Astrocyte of the spinal cord (primary cell): ENCODE measurements at places on chromosomes 13 and 19.

DNA sequence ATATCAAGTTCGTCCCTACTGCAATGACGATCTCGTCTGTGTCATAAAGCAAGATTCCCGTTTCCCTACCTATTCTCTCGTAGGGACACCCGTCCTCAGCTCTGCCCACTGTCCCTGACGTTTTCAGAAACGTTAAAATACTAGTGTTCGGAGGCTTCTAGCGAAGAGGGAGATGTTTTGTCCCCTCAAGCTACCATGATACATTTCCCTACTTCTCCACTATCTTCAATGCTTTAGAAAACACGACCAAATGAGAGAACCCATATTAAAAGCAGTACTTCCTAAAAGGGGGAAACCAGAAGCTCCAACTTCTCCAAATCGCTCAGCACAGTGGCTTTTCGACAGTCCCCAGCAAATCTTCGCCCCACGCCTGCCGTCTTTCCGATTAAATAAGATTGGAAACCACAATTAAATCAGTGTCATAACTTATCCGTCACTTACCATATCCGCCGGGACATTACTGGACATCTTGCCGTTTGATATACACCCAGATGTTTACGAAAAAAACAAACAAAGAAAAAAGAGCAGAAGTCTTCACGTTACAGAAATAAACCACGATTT lies 1.3 kb downstream of the UBL3 start:
- peak; percentile 22 for DNase-seq

DNA sequence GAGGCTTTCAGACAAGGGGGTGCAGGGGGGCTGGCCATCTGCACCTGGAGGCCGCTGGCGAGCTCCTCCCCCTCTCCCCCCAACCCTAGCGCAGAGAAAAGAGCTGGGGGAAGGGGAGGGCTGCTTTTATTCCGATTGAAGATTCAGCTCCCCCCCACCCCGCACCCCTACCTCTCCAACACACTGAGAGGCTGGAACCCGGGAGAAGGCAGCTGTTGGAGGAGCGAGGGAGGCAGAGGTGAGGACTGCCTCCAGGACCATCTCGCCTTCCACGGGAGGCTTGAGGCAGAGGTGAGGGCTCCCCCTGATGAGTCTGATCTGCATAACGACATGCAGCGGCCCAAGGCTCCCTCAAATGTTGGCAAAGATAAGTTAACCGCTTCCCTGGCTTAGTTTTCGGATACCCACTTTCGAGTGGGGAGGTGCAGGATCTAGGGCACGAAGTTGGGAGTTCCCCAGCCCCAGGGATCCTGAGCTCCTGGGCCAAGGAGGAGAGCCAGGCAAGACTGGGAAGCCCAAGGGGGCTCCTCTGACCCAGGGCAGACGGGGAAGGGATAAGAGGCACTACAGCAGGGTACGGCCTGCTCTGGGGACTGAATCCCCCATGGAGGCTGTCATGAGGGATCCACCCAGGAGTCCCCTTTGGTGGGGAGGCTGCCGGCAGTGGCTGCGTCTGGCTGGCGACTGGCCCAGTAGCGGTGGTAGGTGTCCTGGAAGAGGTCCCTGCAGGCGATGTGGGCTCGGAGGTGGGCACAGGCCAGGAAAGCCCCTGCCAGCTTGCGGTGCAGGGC lies 1.2 kb upstream of the NUMBL start:
- no peak for DNase-seq

DNA sequence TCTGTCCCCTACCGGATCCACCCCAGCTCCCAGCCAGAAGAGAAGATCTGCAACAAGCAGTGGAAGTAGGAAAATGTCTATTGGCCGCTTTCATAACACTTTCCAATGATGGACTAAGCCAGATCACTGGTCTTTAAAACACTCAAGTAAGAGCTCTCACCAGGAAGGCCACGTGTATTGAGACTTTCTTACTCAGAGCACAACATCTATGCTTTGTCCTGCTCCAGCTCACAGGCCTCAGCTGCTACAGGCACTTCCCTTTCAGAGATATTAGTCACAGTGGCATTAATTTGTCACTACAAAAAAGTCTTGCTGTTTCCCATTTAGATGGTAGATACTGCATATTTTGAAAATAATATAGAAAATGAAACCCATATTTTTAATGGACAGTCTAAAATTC lies 164.2 kb downstream of the ABCC4 start:
- DNase-seq: peak; percentile 29

DNA sequence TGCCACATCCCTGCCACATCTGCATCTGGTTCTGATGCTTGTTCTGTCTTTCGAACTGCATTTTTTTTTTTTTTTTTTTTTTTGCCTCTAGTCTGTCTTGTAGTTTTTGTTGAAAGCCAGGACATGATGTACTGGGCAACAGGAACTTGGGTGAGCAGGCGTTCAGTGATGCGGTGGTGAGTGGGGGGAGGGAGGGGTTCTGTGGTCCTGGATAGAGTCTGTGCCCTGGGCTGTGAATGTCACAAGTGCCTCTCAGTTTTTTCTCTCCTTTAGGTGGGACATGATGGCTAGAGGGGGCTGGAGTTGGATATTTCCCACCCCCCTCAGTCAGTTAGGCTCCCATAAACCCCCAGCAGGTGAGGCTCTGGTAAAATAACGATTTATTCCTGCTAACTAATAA lies 3.5 kb downstream of the CEACAM4 start:
- no peak for DNase-seq

GRCh38 chr13:27774169-27774568 lies 18.1 kb upstream of the GSX1 start:
- DNase-seq: no peak

DNA sequence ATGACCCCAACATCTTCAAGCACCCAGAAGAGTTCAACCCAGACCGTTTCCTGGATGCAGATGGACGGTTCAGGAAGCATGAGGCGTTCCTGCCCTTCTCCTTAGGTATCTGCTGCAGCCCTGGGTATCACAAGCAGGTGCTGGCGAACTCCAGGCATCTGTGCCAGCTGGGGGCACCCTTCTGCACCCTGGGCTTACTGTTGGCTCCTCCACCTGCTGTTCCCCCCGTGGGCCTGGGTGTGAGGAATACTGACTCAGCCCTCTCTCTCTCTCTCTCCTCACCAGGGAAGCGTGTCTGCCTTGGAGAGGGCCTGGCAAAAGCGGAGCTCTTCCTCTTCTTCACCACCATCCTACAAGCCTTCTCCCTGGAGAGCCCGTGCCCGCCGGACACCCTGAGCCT lies 13.0 kb downstream of the CYP2S1 start:
- no peak for DNase-seq

- DNase-seq: no peak
These were observed 14.8 kb downstream of the ACSBG2 start for GRCh38 chr19:6150289-6150688.
